ENCODE measurements at places on chromosomes 7 and 10. TPM values are rescaled to one million over a fixed set of nuclear protein-coding genes. Genes with fewer than 3 reads are reported as not detected.
A peak's percentile ranks its signal among the peaks of the same experiment; 100 is the strongest.

DNA sequence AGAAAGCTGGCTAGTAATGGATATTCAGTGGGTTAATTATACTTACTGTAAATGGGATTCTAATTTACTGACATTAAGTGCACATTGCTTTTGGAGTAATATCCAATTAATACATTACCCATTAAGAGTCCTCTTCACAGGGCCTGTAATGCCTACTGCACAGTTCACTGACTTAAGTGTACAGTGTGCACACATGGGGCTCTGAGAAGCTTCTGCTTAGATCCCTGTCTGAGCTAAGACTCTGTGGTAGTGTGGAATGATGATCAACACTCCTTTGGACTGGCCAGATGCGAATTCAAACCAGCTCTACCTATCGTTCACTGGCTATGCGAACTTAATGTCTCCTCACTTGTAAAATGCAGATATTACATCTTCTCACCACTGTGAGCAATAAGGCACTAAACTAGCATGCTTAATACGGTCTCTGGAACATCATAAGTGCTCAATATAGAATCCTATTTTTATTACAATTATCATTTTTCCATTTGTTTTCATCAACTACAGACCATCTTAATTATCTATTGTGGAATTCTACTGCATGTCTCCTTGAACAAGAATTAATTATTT, 53.8 kb upstream of the SEC61G start:
- no peak overlapping the region for H3K4me3 ChIP-seq
- peaks cover 12% of the 10 kb centered on the region for H3K4me1 ChIP-seq
- peak; percentile 17 for DNase-seq
- H3K27me3 ChIP-seq, result no peaks in the 10 kb centered on the region

DKK1 gene
- total RNA-seq, result 74.7 TPM

CNTNAP2 gene
- total RNA-seq, result not detected

- H3K4me3 ChIP-seq, result no peak overlapping the region
- no peak overlapping the region for H3K27ac ChIP-seq
- peaks cover 16% of the 10 kb centered on the region for H3K27me3 ChIP-seq
- DNase-seq, result no peak
- no peaks in the 10 kb centered on the region for H3K4me1 ChIP-seq
Observed at GRCh38 chr10:49418328-49418727, 22.4 kb upstream of the DRGX start.

PDE6C gene
- total RNA-seq, result not detected

DNA sequence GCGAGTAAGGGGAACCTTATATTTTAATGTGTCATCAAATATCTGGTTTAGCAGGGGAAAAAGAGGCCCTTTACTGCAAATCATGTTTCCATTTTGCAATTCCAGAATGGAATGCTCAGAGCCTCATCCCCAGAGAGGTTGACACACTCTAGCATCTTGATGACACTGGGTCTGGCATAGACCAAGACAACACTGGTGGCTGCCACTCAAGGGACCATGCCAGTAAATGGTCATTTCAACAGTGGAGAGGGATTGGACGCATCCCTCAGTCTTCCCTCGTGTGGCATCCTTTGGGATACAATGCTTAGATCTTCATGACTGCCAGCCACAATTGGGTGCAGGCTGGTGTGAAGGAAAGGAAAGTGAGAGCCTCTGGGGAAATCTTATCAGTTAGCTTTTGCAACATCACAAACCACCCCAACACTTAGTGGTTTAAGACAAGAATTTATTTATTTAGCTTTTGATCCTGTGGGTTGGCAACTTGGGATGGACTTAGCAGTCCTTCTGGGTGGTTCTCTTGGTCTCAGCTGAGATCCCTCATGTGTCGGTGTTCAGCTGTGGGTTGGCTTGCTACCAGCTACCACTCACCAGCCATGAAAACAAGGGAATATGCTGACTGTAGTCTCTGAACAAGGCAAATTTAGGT, 21.6 kb downstream of the TACC2 start:
- peaks cover 7% of the 10 kb centered on the region for H3K27me3 ChIP-seq
- H3K27ac ChIP-seq, result no peak overlapping the region
- no peaks in the 10 kb centered on the region for H3K36me3 ChIP-seq
- no peaks in the 10 kb centered on the region for H3K4me1 ChIP-seq
- DNase-seq, result no peak

DNA sequence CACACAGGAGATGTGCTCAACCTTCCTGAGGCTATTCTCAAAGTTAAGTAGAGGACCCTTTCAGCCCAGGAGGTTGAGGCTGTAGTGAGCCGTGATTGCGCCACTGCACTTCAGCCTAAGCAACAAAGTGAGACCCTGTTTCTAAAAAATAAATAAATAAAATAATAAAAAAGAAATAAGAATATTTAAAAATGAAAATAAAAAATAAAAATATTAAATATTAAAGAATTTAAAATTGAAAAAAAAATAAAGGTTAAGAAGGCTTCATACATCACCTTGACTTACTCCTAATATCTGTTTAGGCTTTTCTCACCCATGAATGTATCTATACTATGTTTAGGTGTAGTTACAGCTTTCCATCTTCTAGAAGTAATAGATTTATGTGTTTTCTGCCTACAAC, 187.5 kb upstream of the AGK start:
- no peak overlapping the region for H3K4me3 ChIP-seq
- DNase-seq, result no peak
- H3K36me3 ChIP-seq, result no peaks in the 10 kb centered on the region
- H3K4me1 ChIP-seq, result 0 out of 2 replicates have a peak, but pooled peaks cover 2% of the 10 kb centered on the region
- H3K27me3 ChIP-seq, result no peaks in the 10 kb centered on the region

GRCh38 chr10:103983367-103983911, 16.5 kb downstream of the SLK start:
- H3K27ac ChIP-seq, result no peak overlapping the region
- H3K4me3 ChIP-seq, result no peak overlapping the region
- no peaks in the 10 kb centered on the region for H3K27me3 ChIP-seq
- no peak for DNase-seq

- H3K4me1 ChIP-seq, result peaks cover 14% of the 10 kb centered on the region
- no peaks in the 10 kb centered on the region for H3K27me3 ChIP-seq
- no peak overlapping the region for H3K4me3 ChIP-seq
Observed at GRCh38 chr10:33252324-33252723, 82.1 kb downstream of the NRP1 start.
